ENCODE measurements at places on chromosomes 7 and 10.

DNA sequence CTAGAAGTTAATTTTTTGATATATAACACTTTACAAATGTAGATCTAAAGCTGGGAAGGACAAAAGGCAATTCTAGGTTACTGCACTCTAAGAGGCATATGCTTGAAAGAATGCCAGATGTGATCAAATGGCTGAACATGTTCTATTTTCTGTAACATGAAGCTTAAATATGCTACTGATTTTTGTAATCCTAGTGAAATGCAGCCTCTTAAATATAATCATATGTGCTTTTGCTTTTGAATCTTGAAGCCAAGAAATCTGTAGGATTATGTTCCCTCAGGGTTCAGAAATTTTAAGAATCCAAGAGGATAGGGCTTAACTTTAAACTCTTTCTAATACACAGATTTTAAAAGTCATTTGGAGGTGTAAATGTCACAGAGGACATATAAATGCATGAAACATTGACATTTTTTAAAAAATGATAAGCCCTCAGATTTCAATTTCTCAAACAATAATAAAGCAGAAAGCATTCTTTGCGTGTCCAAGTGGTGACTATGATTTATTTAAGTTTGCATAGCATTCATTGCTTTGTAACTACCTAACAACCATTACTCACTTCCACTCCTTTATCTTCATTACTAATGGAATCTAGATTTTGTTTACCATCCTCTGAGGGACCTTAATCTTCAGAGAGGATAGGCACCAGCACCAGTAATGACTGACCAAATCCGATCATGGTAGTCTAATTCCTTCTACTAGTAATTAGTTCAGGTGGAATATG lies 170.4 kb downstream of the MAGI2 start:
- DNase-seq, result no peak

DNA sequence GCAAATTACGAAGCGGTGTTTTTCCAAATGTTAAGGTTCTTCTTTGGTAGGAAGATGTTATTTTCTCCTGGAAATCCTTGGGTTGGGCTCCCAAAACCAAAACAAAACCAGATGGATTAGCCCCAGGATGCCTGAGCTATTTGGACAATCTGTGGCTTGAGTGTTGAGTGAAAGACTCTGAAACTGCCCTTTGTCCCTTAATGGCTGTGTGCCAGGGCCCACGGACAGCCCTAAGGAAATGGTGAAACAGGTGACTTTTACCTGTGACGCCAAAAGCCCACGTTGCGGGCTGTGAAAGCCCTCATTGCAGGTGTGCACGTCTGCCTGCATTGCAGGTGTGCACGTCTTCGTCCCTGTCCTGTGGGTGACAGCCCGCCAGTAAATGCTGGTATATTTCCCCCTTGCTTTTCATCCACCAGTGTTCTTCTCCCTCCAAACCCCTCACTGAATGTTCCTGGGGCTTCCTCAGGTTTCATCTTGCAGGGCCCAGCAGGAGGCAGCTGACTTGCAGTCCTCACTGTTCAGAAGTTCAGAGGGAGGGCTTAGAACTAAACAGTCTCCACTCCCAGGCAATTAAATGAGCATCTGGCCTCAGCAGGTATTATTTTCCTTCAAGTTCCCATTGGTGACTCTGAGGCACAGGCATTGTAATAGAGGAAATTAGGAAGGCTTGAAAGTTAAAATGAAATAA lies 10.7 kb downstream of the PFKP start:
- no peak for DNase-seq

DNA sequence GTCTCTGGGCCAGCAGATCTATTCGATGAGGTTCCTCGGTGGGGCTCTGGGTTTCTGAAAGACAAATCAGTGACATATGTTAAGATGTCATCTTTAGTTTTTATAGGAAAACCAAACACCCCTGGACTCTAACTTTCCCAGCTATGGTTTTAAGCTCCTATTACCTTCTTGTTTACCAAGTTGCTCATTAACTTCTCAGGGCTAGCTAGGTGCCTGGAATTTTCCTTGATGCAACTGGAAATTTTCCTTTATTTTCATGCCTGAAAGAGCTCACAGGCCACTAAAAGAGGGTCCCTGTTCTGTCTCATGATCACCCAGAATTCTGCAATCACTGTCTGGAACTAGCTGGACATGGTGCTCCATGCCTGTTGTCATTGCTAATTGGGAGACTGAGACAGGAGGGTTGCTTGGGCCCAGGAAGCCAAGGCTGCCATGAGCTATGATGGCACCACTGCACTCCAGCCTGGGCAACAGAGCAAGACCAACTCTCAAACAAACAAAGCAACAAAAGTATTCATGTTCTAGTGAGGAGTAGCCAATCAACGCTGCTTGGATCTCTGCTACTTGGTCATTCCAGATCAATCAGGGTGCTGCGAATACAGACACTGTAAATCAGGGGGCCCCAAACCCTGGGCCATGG lies 1173.5 kb upstream of the AUTS2 start:
- DNase-seq, result no peak

GRCh38 chr7:101558742-101559325 lies 70.3 kb downstream of the MYL10 start:
- DNase-seq, result no peak

- no peak for DNase-seq
Observed at GRCh38 chr10:73819081-73819480, 7.7 kb upstream of the NDST2 start.

DNA sequence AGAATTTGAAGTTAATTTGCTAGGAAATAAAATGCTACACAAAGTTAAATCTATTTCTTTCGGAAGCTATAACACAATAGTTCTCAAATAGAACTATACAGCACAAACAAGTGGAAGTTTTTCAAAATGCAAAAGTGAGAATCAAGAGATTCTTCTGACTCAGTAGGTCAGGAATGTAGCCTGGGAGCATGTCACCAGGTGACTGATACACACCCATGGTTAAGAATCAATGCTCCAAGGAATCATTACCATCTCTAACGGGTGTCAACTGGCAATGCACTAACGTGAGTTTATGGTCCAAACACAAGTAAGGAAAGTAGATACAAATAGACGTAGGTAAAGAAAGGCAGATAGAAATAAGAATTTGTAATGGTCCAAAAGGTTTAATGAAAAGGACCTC lies 170.5 kb downstream of the SRPK2 start:
- DNase-seq, result no peak

DNA sequence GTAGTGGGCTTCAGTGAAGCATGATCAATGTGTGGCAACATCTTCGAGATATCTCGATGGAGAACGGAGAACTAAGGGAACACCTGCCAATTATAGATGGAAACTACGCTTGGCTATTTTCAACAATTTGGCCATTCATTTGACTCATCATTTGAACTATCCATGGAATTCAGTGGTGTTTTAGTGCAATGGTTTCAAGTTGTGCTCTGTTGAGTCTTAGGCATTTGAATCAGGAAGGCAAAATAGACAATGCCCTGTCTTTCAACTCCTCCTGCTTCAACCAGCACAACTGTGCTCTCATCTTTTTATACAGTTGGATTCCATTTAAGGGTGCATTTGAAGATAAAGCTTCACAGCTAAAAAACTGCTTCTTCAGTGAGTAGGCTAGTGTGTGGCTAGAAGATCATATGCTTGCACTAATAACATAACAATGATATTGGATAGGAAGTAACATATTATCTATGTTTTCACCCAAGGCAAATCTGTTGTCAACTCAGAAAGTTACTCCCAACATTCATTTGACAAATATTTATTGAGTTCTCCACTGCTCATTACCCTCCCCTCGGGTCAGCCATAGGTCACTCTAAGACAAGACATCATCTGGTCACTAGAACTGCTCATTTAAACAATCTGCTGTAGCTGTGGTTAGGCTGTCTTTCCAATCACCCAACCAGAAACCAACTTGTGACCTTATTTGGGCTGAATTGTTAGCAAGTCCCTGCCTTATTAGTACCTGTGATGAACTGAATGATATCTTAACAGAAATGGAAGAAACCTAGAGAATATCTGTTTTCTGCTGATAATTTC lies 314.1 kb upstream of the SP4 start:
- no peak for DNase-seq

DNA sequence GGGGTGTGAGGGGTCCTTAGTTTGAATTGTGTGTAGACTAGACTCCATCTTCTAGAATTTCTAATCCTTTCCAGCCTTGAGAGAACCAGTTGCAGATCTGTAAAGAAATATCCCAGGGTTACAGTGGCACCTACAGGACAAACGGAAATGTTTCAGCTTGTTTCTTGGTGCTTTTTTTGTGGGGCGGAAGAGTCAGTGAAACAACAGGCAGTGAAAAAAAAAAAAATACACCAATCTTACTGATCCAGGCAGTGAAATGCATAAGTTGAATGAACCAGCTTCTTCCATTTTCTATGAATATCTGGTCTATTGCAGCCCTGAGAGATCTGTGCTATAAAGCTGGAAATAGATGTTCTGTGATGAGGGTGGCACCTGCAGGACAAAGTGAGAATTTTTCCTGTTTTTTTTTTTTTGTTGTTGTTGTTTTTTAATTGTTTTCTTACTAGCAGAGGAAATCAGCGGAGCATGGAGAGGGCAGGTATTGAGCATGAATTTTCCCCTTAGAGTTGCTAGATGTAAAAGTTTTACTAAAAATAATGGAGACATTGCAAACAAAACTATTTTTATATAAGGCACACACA lies 81.9 kb upstream of the DYNC1I1 start:
- DNase-seq, result no peak

GRCh38 chr7:455110-455928 lies 64.3 kb downstream of the PDGFA start:
- DNase-seq, result no peak

- no peak for DNase-seq
Observed at GRCh38 chr7:2583798-2584580, 25.2 kb downstream of the IQCE start.

GRCh38 chr10:27481486-27481885 lies 22.6 kb upstream of the RAB18 start:
- DNase-seq, result no peak

GRCh38 chr7:29135846-29136245 lies 10.5 kb downstream of the CPVL start:
- no peak for DNase-seq

GRCh38 chr7:30559611-30560010 lies 35.1 kb upstream of the GARS1 start:
- DNase-seq, result no peak

GRCh38 chr7:49775065-49775948 lies 1.9 kb downstream of the VWC2 start:
- no peak for DNase-seq

GRCh38 chr7:47572939-47573757 lies 8.8 kb downstream of the TNS3 start:
- no peak for DNase-seq

GRCh38 chr7:152596824-152597223 lies 79.1 kb downstream of the XRCC2 start:
- no peak for DNase-seq

GRCh38 chr10:100879741-100880360 lies 32.9 kb upstream of the SLF2 start:
- no peak for DNase-seq

- DNase-seq, result no peak
Observed at GRCh38 chr7:149286811-149287400, 24.9 kb downstream of the ZNF783 start.

GRCh38 chr7:141147482-141147881 lies 73.6 kb downstream of the TMEM178B start:
- no peak for DNase-seq

GRCh38 chr10:100479037-100479436 lies 16.2 kb downstream of the WNT8B start:
- no peak for DNase-seq

GRCh38 chr10:126124046-126124445 lies 227.7 kb downstream of the FANK1 start:
- DNase-seq, result no peak

- no peak for DNase-seq
Observed at GRCh38 chr10:112532189-112532588, 85.2 kb downstream of the VTI1A start.

GRCh38 chr7:152329469-152329868 lies 106.3 kb downstream of the KMT2C start:
- no peak for DNase-seq

DNA sequence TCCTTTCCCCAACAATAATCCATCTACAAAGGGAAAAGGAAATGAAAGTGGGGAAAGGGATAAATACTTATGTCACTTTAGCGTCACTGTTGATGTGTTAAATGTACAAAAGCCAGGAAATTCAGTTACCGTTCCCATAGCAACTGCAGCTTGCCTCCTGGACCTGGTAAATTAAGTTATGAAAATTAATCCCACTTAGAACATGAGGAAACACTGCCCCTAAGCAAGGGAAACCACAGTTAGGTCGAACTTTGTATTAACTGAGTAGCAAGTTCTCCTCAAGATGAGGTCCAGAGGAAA lies 338.2 kb upstream of the AOAH start:
- no peak for DNase-seq

DNA sequence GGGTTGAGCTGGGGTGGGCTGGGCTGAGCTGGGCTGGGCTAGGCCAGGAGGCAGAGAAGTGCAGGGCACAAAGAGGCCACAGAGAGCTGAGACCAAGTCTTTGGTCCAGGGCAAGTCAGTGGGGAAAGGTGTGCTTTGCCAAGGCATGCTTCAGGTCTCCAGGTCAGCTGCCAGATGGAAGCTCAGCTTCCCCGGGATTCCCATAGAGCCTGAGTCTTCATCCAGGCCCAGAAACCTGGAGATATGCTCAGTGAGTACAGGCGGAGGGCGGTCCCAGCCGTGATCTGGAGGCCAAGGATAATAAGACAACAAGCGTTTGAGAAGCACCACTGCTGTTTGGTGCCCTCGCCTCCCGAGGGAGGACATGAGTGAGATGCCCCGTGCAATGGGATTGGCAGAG lies 4.7 kb upstream of the CALN1 start:
- no peak for DNase-seq

DNA sequence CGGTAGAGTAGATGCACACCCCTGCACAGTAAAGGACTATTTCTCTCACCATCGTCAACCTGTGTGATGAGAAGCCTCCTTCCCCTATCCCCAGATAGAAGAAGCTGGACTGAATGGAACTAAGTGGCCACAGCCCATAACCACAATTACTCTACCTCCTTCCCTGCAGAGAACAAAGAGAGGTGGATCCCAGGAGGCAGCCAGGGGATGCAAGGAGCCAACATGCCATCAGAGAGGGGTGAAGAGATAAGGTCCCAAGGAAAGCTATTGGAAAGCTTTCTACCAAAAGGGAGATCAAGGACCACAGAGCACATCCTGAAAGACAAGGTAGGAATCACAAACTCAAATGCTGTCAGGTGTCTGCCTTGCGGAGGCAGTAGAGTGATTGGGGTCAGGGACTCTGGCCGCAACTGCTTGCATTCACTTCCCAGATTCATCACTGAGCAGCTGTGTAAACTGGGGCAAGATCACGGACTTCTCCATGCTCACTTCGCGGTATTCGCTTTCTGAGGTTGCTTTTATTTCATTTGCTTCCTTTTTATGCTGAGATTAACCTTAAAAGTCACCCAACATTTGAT lies 81.6 kb upstream of the MYO3A start:
- no peak for DNase-seq

All from nucleus accumbens (tissue), 56 donors.